HuH-7.5 (cell line): ENCODE measurements at places on chromosomes 6 and 20.

- no peak for DNase-seq
These were observed 35.6 kb upstream of the GATA5 start for GRCh38 chr20:62511300-62511914.

GRCh38 chr6:160253292-160253691, 5.3 kb downstream of the SLC22A2 start:
- no peak for DNase-seq

GRCh38 chr6:52098721-52099120, 11.3 kb upstream of the PKHD1 start:
- DNase-seq: no peak

DNA sequence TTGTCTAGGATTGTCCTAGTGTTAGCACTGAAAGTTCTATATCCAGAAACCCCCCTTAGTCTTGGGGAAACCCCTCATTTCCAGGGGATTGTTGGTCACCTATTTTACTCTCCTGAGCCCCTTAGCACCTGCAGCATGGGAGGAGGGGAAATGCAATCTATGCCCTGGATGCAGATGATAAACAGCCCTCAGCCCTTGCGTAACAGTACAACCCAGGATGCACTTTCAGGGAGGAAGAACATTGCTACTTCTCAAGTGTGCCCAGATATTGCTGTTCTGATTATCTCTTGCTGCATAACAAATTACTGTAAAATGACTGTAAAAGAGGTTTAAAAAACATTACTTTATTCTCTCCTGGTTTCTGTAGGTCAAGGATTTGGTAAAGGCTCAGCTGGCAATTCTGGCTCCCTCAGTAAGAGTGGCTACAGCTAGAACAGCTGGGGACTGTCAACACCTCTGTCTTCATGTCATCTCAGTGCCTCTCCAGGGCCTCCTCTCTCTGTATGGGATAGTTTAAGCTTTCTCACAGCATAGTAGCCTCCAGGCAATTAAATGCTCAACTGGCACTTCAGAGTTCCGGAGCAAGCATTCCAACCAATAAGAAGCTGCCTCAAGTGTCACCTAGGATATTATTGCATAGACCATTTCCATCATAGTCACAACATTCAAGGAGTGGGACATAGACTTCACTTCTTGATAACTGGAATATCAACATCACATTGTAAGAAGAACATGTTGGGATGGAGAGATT, 117.8 kb upstream of the FOXO3 start:
- no peak for DNase-seq

GRCh38 chr6:139882234-139882633, 507.8 kb upstream of the CITED2 start:
- DNase-seq: no peak

GRCh38 chr20:21609221-21609620, 95.4 kb upstream of the NKX2-2 start:
- DNase-seq: no peak

- no peak for DNase-seq
These were observed 28.3 kb upstream of the B3GAT2 start for GRCh38 chr6:70985156-70985555.
